CD4-positive, alpha-beta T cell treated with Interleukin-10 for 1 hour (primary cell): ENCODE measurements at places on chromosomes 7 and 10.

- no peak for DNase-seq
Observed at GRCh38 chr7:53531-53930, 138.8 kb upstream of the FAM20C start.

DNA sequence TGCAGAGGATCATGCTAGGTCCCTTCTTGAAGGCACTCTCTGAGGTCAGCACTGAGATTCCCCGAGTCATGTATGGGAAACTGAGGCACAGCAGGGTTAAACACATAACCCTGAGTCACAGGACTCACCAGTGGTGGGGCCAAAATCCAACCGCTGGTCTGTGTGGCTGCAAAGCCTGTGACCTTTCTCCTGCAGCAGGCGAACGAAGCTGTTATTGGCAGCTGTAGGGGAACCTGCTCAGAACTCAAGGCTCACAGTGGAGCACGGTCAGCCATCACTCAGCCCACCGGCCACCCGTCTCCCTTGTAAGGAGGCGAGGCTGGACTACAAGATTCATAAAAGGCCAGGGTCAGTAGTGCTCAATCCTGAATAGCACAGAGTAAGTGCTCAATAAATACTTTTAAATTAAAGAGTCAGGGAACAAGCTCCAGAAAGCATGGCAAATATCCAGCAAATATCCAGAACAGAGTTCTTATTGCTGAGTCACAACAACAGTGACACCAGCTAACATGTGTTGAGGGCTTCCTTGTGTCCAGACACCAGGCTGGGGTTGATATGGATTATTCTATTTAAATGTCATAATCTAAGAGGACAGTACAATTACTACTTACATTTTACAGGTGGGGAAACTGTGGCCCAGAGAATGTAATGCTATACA, 34.9 kb downstream of the CHST15 start:
- DNase-seq = no peak

- DNase-seq = no peak
Observed at GRCh38 chr7:48511080-48511479, 339.8 kb downstream of the ABCA13 start.

- DNase-seq = no peak
Observed at GRCh38 chr7:15780271-15780670, 93.8 kb upstream of the MEOX2 start.

- no peak for DNase-seq
Observed at GRCh38 chr7:116522247-116522646, 2.6 kb upstream of the CAV1 start.

GRCh38 chr7:139490130-139490529, 6.7 kb upstream of the KLRG2 start:
- DNase-seq = no peak

DNA sequence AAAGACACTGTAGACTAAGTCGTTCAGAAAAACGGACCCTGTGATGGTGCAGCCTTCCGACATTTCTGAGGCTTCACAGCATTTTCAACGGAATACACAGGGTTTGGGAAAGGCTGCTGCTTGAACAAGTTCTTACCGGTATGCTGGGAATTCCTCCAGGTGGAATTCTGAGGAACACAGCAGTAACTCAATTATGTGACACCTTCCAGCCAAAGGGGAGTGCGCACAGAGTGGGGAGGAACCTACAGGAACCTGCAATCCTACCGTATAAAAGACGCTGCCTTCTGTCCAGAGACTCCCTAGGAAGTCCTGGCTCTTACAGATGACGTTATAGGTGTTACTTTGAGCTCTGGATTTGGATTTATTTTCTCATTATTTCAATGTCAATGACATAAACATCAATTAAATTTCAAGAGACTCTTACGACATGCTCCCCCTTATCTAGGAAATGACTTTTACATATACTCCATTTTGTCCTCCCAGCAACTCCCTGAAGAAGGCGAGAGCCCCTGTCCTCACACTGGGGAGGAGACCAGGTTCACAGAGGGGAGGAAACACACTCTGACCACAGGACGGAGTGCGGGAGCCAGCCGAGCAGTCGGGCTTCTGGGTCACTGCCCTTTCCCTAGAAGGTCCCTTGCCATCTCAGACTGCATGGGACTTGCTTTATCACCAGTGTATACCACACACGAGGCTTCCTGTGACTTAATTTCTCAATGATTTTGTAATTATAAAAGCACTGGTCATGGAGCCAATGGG, 27.9 kb downstream of the VIPR2 start:
- no peak for DNase-seq

DNA sequence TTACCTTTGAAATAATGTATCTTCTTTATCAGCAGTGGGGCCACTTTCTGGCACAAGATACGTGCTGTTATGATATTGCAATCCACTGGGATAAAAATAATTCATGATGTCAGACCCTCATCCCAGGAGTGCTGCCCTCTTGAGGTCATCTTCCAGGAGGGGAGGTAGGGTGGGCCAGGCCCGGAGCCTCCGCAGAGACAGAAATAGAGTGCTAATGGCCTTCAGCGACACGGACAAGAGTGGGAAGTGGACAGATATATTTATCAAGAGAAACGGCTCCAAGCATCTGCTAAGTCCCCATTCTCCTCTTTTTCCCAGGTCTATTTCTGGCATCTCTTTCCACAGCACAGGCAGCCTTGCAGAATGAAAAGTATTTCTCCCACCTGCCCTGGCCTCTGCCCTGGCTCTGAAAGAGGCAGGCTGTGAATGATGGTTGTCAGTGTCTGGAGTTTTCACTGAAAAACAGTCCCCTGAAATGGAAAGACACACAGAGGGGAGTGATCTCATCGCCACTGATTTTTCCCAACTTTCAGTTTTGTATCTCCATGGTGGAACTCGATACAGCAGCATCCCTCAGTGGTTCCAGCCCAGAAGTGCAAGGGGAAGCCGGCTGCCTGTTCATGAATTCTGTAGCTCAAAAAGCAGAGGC, 251.7 kb upstream of the MYO3A start:
- no peak for DNase-seq
